Motor neuron (in vitro differentiated cells): ENCODE measurements at places on chromosomes 6 and 20.

- ATAC-seq: no peak
These were observed 42.7 kb downstream of the RIMS1 start for GRCh38 chr6:71929047-71929446.

- ATAC-seq: no peak
These were observed 6.4 kb downstream of the MRPL14 start for GRCh38 chr6:44120692-44121443.

DNA sequence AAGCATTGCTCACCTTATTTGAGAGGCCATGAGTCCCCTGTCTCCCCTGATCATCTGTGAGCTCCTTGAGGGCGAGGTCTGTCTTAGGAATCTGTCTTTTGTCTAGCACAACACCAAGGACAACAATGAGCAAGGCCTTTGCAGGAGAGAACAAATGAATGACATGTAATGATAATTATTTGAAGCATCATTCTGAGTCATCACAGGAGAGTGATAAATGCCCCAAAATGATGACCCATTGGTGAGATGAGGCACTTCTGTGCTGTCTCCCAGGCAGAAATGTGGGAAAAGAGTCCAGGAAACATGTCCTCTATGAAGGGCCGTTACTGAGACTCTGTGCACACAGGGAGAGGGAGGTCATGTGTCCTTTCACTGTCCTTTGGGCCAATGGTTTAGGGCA is 105.2 kb upstream of the LRFN2 start:
- no peak for ATAC-seq

- no peak for ATAC-seq
These were observed 46.1 kb downstream of the CHD6 start for GRCh38 chr20:41572010-41572572.

GRCh38 chr6:122033564-122034181 is 365.8 kb upstream of the HSF2 start:
- ATAC-seq: peak; percentile 88

DNA sequence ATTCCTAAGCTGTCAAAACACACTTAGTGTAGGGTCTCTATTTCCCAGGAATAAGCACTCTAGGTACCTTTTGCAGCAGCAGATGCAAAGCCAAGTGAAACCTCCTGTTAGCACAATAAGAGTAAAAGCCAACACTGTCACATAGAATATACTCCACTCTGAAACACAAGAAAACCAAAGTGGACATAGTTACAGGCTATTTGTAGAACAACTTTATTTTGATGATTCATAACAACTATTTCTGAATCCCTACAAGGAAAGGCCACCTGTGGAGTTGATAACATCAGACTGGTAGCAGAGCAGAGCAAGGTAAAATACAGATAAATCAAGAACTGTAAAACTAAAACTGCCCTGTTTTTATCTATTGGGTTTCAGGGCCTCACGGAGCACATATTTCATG is 59.7 kb downstream of the ALDH5A1 start:
- ATAC-seq: no peak

- no peak for ATAC-seq
These were observed 58.7 kb upstream of the MLN start for GRCh38 chr6:33862536-33862935.

DNA sequence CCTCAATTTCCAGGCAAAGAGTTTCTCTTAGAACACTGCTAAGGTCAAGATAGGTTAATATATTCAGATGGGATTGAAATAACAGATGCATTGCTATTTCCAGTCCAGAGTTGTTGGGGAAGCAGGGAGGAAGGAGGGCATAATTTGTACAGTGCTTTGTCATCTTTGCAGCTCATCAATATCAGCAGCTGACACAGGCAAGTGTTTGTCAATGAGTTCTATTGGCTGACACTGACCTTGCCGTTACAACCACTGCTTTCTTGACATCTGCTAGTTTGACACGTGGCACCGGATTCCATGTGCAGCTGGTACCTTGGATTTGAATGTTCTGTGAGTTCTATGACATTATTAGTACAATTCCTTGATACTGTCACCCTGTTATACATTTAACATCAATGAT is 28.0 kb upstream of the MLIP start:
- peak; percentile 86 for ATAC-seq

GRCh38 chr6:16243055-16243454 is 4.7 kb downstream of the GMPR start:
- ATAC-seq: no peak

- no peak for ATAC-seq
These were observed 115.6 kb downstream of the KHDC1L start for GRCh38 chr6:73109659-73110058.

DNA sequence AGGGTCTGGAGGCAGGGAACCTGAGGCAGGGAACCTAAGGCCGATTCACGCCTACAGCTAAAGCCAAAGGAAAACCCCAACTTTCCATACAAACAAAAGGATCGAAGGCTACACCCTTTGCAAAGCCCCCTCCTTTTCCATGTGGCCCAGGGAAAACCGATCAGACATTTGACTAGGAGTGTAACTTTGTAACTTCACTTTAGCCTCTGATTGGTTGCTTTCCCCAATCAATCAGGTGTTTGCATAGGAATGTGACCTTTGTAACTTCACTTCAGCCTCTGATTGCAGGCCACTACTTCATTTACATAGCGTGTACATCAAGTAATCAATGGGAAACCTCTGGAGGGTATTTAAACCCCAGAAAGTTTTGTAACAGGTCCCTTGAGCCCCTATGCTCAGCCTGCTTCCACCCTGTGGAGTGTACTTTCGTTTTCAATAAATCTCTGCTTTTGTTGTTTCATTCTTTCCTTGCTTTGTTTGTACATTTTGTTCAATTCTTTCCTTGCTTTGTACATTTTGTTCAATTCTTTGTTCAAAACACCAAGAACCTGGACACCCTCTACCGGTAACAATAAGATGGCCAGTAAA is 43.3 kb downstream of the CHD6 start:
- no peak for ATAC-seq

- ATAC-seq: peak; percentile 100
These were observed 100.8 kb downstream of the FAM217A start for GRCh38 chr6:3977875-3978711.

- ATAC-seq: no peak
These were observed 150.2 kb downstream of the FOXC1 start for GRCh38 chr6:1759870-1760269.

DNA sequence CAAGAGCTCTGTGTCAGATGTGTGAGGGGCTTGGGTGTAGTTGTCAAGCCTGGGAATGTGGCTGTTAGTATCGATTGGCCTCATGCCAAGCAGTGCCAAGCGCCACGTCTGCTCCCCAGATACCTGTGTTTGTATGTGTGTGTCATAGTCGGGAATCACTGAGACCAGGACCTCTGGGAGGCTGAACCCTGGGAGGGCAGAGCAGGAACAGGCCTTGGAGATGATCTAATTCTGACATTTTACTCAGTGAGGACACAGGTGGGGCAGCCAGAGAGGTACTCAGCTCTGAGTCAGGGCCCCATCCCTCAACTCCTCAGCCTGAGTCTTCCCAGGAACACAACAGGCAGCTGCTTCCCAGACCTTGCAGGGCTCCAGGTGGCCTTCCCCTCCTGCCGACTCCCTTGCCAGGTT is 51.2 kb upstream of the FANCE start:
- no peak for ATAC-seq

GRCh38 chr6:37015532-37015931 is 10.1 kb downstream of the FGD2 start:
- ATAC-seq: no peak

GRCh38 chr6:56713254-56713672 is 70.6 kb upstream of the DST start:
- ATAC-seq: peak; percentile 30

DNA sequence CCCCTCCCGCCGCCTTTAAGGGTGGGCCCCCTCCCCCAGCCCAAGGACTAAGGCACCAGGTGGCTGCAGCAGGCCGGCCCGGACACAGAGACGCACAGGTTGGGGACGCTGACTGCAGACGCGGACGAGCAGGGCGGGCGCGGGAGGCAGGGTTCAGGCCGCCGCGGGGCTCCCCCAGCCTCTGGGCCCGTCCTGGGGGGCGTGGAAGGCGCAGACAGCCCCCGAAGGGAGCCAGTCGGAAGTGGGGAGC is 9.3 kb downstream of the DUSP15 start:
- ATAC-seq: peak; percentile 73

DNA sequence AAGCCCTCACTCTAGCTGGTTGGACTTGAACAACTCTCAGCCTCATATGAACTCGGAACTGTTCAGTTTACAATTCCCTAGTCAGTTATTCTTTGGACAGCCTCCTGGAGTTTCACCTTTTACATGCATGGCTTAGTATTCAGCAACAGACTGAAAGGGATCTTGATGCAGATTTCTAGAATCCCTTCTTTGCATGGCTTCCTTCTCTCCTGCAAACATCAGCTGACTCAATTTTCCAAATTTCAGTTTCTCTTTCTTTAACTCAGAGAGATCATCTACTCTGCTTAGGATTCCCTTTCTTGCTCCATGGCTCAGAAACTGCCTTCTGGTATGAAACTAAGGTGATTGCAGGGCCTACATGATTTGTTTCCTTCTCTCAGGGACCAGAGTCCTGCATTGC is 99.6 kb downstream of the CEP57L1 start:
- ATAC-seq: no peak

GRCh38 chr6:106979435-106979884 is 4.9 kb upstream of the CD24 start:
- ATAC-seq: peak; percentile 63

DNA sequence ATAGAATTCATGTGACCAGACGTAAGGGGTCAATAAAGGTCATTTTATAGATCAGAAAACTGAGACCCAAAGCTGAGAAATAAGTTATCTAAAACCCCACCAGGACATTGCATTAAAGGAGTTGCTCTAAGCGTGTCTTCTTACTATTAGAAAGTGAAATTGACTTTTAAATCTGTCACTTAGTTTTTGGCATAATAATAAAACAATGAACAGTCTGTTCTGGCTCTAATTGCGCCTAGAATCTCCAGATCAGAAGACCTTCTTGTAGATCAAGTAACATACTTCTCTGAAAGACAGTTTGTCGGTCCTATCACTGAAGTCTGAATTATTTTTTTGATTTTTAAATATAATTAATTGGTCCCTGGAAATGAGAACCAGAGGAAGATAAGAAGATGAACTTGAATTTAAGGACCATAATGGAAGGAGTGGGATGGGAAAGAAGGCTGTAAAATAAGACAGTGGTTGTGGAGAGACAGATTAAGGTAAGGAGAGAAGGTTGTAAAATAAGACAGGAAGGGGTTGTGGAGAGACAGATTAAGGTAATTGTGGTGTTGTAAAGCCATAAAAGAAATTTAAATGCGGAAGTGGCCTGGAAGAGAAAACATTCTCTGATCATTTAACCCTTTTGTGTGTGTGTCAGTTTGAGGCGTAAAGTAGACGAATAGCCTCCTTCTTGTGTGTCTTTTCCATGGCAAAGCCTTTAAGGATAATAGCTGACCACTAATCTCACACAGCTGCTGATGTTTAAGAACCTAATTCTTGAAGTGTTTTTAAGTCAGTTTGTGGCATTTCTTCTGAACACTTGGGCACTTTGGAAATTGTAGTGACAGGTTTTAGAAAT is 20.1 kb downstream of the TOP1 start:
- no peak for ATAC-seq

GRCh38 chr20:26209171-26209941 is 512.7 kb upstream of the ZNF337 start:
- ATAC-seq: no peak

DNA sequence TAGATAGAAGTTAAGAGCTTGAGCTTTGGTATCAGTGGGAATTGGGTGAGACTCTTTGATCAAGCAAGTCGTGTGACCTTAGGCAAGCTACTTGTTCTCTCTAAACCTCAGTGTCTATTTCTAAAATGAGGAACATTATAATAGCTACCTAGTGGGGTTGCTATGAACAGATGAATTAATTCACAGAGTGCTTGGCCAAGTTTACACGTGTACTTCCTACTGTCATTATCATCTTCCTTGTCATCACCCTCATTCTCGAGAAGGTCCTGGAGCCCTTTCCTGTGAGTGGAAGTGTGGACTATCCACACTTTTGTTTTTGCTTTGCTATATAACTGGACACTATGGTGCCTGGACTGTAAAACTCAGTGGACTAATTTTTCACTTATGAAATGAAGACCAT is 64.0 kb downstream of the BCKDHB start:
- ATAC-seq: no peak

- peak; percentile 64 for ATAC-seq
These were observed 73.6 kb downstream of the SLX4IP start for GRCh38 chr20:10508468-10509251.

DNA sequence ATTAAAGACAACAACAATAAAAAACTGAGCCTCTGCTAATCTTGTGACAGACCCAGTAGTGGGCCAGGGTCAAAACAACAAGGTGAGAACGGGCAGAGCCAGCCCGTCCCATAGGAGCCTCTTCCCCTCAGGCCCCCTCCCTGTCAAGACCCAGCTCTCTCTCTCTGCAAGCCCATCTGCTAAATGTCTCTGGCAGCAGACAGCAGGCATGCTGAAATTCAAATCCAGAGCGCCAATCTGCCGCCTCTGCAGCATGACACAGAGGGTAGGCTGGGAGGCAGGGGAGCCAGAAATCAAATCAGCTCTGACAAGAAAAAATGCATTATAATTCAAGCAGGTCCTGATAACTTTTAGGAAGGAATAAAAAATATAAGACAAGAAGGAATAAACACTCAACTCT is 26.3 kb downstream of the METTL24 start:
- peak; percentile 81 for ATAC-seq

- ATAC-seq: no peak
These were observed 42.6 kb upstream of the SPDEF start for GRCh38 chr6:34598712-34599111.

GRCh38 chr6:157032923-157033322 is 255.7 kb downstream of the ARID1B start:
- no peak for ATAC-seq

DNA sequence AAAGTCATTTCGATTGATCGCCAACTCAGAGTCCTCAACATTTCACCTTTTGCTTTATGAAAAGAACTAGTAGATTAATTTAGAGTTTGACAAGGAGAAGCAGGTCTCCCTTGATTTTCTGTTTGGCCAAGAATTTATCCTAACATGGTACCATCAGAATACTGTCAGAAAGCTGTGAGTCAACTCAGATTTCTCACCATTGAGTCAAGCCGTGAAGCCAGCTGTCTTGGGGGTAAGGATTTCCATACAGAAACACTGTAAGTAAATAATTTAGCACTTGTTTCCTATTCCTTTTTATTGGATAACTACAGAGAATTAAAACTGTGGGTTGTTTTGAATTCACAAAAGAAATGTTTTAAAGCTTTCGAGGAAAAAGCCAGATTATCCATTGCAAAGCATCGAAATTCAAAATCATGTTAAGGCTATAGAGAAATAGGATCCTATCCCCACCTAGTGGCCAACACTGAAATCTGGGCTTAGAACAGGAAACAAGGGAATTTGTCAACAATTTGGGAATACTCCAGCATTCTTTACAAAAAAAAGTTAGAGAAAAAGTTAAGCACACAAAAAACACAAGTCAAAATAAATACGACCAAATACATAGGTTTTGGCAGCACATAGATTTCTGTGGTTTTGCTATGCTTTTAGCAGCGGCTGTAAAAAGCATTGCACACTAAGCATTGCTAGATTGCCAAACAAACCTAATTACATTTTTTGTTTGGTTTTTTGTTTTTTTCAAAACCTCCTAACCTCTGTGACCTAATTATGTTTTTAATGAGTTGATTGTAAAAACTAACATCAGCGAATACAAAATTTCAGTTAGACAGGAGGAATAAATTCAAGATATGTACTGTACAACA is 44.2 kb downstream of the COL11A2 start:
- no peak for ATAC-seq

- ATAC-seq: no peak
These were observed 15.1 kb downstream of the NDUFAF5 start for GRCh38 chr20:13799974-13800373.
